ENCODE measurements at places on chromosomes 3 and 15.

DNA sequence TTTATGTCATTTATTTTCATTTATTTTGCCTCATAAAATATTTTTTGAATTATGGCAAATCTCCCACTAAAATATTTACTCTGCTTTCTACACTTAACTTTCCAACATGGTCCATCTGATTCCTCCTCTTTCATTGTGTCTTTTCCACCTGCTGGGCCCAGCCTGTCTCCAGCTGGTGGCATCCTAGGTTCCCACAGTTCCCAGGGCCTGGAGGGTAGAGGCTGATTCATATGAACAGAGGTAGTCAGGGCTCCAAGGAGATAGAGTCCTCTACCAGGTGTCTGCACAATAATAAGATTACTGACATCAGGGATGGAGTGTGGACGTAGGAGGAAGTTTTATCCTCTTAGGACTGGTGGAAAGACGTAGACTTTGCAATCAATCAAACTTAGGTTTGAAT, 14.3 kb downstream of the ZBTB38 start:
- no peak for DNase-seq

- DNase-seq: no peak
Measured at GRCh38 chr15:25930931-25931330, 67.8 kb upstream of the ATP10A start.

GRCh38 chr3:154943981-154944380, 136.1 kb upstream of the MME start:
- DNase-seq: no peak

GRCh38 chr3:72571638-72572114, 276.6 kb downstream of the SHQ1 start:
- DNase-seq: no peak

GRCh38 chr3:14403619-14404155, 1.3 kb downstream of the SLC6A6 start:
- no peak for DNase-seq

DNA sequence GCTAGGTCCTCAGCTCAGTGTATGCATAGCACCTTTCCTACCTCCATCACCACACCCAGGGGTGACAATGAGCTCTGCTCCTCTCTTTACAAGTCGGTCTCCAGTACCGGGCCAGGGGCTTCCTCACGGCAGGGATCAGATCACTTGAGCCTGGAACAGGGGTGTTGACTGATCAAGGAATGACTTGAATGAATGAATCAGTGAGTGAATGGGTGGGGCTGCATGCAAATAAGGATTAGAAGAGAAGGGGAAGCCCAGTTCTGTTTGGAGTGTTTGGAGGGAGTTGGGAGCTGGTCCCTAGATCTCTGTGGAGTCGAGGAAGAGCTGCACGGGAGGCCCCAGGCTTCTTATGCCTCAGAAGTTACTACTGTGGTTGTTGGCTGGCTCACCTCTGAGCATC, 87.0 kb downstream of the TMEM266 start:
- no peak for DNase-seq

DNA sequence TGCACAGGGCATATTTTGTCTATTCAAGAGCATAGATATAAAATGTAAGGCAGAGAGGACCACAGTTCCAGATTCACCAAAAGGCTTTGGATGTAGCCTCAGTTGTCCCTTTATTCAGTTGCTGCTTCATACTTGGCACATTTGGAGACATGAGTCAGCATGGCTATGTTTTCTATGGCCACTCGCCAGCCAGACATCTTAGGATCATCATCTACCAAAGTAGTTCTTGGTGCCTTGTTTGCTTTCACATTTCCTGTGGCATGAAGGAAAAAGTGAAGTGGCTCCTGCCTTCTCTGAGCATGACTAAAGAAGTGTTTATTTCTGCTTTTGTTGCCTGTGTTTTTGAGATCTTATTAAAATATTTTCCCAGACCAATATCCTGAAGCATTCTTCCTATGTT, 7.2 kb downstream of the SUSD5 start:
- no peak for DNase-seq
